ENCODE measurements at places on chromosomes 16 and 17. TPM values are rescaled to one million over a fixed set of nuclear protein-coding genes. Genes with fewer than 3 reads are reported as not detected.

Gene PRSS22
- total RNA-seq = 30.8 TPM

GRCh38 chr17:69913216-69913615 lies 161.8 kb upstream of the KCNJ16 start:
- no peak for DNase-seq

Gene KCNH4
- total RNA-seq = 0.35 TPM

GRCh38 chr16:61937646-61938045 lies 98.6 kb downstream of the CDH8 start:
- no peak for DNase-seq

Gene ACAP1
- 26.0 TPM for total RNA-seq

- peak; percentile 73 for DNase-seq
These were observed at the start of gene USP43 for GRCh38 chr17:9644910-9645751. Gene USP43 (plus strand): TSS chr17:9645517. CDS start chr17:9645633, 116 bp downstream.

Gene MT1M
- 27.9 TPM for total RNA-seq

Gene RGS9
- total RNA-seq = 4.2 TPM

- peak; percentile 17 for DNase-seq
These were observed 288.6 kb upstream of the ELAC2 start for GRCh38 chr17:13306310-13306962.

DNA sequence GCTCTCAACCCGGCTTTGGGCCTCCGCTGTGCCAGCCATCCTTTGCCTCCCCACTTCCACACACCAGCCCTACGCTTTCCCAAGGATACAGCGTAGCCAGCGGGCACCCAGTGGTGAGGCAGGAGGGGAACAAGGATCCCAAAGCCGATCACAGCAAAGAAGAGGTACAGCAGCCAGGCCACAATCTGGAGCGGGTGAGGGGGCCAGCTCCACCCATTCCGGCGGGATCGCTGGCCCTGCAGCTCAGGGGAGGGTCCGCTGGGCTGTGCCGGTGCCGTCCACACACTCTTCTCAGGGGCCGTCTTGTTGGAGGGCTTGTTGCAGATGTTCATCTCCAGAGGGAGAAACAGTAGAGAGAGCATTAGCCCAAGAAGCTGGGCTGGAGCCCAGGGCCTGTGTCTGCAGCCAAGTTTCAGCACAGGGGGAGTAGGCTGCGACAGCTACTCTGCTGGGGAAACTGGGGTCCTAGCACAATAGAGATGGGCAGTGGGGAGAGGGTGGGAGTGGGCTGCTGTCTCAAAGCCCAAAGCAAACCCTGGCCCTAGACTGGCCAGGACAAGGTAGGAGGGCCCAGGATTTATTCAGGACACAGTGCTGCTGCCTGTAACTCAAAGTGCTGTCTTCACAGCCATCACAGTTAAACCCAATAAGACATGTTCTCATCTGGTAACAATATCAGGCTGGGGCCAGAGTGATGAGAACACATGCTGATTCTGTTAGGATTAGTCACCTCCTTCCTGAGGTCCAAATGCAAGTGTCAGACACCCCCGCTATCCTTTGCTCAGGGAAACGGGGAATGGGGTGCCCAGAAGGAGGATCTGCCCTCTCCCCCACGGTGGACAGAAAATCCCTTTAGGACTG lies 9.9 kb downstream of the ZDHHC1 start:
- DNase-seq = no peak

GRCh38 chr16:49335828-49336227 lies 37.8 kb upstream of the C16orf78 start:
- DNase-seq = no peak

DNA sequence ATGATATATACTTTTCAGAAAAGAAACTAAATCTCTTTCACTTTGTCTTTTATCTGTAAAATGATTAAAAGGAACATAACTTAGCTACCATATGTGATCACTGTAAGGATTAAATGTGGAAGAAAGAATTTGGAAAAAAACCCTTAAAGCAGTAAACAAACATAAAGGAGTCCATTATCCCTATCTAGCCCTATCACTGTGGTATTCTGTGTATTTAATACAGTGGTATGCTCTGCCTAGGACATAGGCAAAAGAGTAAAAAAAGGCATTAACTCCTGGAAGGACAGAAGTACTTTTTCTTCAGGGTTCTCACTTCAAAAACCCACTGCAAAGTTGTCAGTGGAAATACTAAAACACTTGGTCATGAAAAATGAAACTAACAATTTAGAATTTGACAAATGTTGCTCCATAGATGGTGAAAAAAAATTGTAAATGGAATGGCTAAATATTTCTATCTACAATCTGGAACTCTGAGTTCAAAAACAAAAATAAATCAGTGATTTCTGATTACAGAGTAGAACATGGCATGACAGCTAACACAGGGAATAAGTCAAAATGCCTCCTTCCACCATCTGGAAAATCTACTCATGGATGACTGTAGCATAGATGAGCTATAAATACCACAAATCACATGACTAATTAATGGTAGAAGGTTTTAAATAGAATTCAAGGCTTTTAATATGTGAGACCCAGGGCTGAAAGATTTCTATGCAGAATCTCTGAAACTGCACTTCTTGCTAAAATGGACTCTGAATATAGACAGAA lies 140.1 kb downstream of the ITFG1 start:
- no peak for DNase-seq

DNA sequence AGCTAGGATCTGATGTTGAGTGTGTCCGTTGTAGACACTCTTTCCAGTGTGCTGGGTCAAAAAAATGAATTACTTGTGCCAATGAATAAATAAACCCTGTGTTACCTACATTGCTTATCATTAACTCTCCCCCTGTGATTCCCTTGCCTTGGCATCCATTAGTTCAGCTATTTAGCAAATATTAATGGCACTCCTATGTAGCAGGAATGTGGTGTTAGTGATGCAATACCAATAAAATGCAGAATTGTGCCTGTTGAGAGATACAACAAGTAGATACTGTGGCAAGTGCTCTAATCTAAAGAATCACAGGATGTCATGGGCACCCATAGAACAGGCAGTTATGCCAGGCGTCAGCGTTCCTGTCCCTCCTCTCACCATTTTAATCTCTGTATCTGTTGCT lies 343.2 kb downstream of the PMP22 start:
- DNase-seq = no peak

DNA sequence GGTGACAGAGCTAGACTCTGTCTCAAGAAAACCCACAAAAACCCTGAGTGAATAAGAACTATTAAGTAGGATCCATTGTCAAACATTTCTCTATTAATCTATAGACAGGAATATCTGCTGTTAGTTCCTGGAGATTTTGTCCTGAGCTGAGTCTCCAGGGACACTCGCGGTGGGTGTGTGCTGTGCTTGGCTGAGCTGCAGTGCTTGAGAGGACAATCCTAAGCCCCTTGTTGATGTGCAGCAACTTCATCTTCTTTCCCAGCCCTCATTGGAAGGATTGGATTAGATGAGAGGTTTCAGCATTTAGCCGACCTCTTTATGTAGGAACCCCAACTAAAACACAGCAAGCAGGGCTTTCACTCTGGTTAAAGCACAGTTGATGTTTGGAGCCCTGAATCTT lies 33.3 kb downstream of the NDEL1 start:
- DNase-seq = no peak

Gene DPEP2
- 3.1 TPM for total RNA-seq

Gene ZFP3
- total RNA-seq = 10.0 TPM

Gene GUCY2D
- 0.19 TPM for total RNA-seq

DNA sequence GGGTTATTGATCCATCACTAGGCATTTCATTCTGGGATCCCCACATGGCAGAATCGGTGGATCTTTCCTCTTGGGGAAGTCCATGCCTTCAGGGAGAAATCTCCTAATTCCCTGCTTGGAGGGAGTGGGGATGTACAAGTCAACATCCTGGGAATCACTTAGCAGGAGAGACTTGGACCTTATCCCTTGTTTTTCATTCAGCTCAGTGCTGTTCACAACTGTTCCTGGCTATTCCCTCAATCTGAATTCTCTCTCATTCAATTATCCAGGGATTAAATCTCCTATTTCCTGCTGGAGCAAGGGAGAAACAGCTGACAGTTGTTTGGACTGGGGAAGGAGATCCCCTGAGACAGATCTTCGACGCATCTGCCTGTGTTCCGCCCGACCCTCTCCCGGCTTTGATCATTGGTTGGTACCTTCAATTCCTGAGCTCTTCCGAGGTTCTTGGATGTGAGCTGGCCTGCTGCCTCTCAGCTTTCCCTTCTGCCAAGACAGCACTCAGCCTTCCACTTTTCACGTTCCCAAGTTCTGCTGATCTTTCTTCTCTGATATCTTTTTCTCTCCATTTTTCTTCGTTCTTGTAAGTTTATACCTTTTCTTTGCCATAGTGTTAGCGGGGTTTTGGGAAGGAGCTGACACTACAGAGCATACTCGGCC lies 115.4 kb upstream of the GNAO1 start:
- no peak for DNase-seq

DNA sequence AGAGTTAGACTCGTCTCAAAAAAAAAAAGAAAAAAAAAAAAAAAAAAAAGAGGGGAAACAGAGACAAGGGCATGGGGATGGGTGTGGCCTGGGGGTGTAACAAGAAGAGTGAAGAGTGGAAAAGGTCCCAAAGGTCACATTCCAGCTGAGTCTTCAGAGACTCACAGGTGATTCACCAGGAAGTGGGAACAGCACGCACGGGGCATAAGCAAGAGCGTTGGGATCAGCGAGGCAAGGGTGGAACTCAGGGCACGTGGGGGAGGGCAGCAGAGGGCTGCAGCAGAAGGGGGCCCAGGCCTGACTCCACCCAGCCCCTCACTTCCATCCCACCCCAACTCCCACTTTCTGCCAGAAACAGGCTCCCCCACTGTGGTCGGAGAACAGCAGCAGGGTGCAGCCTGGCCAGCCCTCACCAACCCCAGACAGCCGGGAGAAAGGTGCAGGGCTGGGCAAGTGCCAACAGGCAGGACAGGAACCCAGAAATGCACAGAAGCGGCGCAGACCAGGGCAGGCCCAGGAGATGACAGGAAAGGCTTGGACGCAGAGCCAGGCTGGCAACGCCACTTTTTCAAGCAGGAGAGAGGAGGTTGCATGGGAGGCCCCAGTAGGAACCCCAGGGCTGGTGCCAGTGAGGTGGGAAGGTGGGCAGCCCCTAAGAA lies 3.3 kb downstream of the MEAK7 start:
- DNase-seq = peak; percentile 39

Gene METTL23
- total RNA-seq = 38.2 TPM

Gene CDH1
- 149 TPM for total RNA-seq

GRCh38 chr16:48965386-48965785 lies 316.3 kb downstream of the CBLN1 start:
- no peak for DNase-seq

Gene CDRT15L2
- not detected for total RNA-seq

- DNase-seq = no peak
These were observed 4.1 kb downstream of the JMJD6 start for GRCh38 chr17:76722279-76722678.

GRCh38 chr16:30901201-30902028 lies 5.0 kb downstream of the CTF1 start:
- no peak for DNase-seq

DNA sequence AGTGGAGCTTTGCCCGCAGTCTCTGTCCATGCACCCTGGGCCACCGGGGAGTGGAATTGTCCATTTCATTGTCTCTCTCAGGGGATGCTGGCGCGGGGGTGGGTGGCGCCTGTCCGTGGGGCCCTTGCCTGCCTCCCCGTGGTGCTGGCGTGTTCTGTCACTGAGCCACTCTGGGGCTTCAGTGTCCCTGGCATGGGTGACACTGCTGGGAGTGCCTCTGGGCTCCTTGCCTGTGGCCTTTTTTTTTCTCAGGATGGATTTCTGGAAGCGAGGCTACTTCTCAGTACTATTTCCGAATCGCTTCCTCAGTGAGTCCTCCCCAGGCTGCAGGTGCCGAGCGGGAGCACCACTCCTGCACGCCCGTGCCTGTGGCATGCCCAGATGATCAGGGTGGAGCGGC lies 55.0 kb downstream of the PDPK1 start:
- no peak for DNase-seq

DNA sequence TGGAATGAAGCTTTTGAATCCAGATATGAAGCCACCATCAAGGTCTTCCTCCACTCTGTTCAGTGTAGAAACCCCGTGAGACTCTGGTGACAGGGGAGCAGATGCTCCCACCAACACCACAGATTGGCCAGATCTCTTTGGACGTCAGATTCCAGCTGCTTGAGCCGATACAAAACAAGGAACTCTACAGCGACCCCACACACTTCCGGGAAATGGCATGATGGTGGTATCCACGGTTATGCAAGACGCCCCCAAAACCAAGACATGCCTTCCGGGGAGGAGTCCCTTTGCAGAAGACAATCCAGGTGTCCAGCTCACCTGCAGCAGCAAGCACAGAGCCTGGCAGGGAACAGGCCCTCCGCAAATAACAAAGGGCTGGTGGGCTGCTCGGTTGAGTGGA lies 19.8 kb upstream of the PITPNA start:
- DNase-seq = no peak

All from kidney (tissue), 22 donors.